Urinary bladder (tissue), 4 donors: ENCODE measurements at places on chromosomes 13 and 19. TPM values are rescaled to one million over a fixed set of nuclear protein-coding genes. Genes with fewer than 3 reads are reported as not detected.
A peak's percentile ranks its signal among the peaks of the same experiment; 100 is the strongest.

GRCh38 chr19:35060160-35060855, 18.8 kb downstream of the HPN start:
- DNase-seq = no peak

GRCh38 chr13:97499181-97499580, 65.2 kb downstream of the RAP2A start:
- no peak for DNase-seq

Gene CCDC194
- polyA plus RNA-seq = not detected

DNA sequence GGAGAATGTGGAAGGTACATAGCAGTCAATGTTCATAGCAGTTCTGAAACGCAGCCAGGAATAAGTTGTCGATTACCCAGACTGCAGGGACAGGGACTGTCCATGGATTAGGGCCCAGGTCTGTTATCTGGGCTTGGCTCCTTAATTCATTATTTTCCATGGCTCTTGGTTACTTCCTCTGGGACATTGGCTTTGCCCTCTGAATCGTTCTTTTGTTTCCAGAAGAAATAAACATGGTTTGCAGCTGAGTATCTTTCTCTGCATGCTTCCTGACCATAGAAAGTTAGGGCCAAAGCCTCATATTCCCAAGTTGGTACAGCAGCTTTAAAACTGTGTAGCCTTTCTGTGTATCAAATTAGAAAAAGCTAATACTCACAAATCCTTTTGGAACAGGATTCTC, 121.7 kb upstream of the MAB21L1 start:
- DNase-seq = no peak

Gene TBC1D17
- polyA plus RNA-seq = 74.6 TPM

DNA sequence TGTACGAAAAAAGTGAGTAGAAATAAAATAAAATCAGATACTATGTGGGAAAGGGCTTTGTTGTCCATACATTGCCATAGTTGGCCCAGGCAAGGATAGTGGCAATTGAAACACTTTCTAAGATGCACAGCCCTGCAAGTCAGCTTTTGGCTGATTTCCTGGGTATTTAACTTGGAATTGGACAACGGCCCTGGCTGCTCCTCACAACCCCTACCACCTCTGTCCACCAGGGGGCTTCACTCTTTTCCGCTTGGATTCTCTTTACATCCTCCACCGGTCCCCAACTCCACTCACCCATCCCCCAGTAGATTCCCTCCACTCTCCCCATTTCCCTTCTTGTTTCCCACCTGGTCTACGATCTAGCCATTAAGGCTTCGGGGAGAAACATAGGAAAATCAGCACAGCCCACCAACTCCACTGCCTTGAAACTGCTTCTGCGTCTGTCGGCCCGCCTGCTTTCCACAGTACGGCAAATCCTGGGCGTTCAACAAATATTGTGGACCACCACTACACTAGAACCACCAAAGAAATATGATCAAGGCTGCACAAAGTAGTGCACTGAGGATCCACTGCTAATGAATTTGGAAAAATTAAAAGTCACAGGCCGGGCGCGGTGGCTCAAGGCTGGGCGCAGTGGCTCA, 48.6 kb upstream of the GTF3A start:
- DNase-seq = peak; percentile 28

- no peak for DNase-seq
Measured at GRCh38 chr13:26811581-26811980, 51.0 kb upstream of the GPR12 start.

Gene PLK5
- 2.3 TPM for polyA plus RNA-seq

Gene MVB12A
- 66.4 TPM for polyA plus RNA-seq

DNA sequence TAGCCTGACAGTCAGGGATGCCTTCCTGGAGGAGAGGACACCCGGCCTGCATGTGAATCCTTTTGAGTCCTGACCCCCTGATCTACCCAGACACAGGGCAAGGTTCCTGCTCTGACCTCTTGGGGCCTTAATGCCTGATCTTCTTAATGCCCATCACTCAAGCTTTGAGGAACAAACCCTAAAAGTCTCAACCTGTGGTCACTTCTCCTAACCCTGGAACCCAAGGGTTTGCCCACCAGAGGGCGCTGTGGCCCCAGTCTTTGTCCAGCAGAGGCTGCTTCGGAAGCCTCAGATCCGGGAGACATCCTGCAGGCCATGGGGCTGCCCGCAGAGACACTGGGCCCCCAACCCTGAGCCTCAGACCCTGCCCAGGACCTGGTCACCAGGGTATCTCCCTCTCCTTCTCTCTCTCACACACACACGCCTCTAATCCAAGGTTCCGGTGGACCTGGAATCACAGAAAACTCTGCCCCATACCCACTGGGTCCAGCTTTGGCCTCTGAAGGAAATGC, 9.8 kb upstream of the DPF1 start:
- DNase-seq = no peak

- DNase-seq = no peak
Measured at GRCh38 chr13:64688893-64689677, 2541.1 kb downstream of the PCDH9 start.

DNA sequence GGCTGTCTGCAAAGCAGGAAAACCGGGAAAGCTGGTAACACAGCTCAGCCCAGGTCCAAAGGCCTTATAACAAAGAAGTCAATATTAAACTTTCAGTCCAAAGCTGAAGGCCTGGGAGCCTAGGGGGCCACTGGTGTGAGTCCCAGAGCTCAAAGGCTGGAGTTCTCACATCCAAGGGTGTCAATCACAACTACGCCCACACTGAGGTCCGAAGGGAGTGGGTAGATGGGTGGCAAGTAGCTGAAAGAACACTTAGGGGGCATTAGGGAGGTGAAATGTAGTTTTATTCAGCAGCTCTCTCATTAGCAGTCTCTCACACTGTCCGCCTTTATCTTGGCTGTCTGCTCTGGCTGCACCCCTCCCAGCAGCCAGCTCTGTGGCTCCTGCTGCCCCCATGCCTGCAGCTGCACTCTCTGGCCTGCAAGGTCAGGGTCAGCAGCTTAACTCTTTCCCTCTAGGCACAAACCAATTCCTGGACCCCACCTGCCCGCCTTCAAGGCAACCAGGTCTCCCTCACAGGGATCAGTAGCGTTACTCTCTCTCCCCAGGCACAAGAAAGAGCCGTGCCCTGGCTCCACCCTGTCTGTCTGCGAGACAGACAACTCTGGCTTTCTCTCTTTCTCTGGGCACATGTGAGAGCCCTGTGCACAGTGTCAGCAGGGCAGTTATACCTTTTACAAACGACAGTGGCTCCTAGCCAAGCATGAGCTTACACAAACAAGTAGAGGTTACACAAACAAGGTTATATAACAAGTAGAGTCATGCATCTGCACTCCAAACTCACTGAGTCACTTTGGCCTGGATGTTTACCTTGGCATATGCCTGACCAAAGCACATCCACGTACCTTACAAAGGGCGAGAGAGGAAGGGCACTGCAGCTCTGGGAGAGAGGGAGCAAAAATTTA, 249.4 kb upstream of the PCDH20 start:
- no peak for DNase-seq

Gene ADGRE3
- not detected for polyA plus RNA-seq

DNA sequence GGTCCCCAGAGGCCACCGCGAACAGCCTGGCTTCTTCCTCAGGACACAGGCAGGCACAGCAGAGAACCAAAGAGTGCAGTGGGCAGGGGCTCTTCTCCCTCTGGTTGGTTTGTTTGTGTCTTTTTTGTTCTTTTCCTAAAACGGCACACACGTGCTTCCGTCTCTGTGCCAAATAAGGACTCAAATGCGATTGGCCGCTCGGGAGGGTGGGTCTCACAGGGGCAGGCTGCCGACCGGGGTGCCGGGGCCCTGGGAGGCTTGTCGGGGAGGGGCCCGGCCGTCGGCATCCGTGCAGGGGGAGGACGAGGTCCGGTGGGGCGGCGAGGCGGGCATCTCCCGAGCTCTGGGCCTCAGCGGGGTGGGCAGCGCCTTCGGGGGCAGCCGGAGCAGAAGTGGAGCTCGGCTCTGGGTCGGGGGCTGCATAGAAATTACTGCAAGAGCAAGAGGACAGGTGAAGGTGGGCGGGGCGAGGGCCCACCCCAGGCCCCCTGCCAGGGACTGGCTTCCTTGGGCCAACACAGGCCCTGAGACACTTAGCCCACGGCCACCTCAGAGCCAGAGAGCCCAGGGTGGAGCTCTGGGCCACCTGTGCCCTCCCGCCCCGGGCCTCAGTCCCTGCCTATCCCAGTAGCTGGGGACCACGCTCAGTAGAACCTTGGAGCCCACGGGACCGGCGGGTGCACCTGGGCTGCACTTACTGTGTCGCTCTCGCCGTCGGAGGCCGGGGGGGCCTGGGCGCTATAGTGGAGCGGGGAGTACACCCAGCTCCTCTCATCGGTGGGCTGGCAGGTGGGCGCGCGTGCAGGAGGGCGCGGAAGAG, 6.4 kb upstream of the CACTIN start:
- no peak for DNase-seq

DNA sequence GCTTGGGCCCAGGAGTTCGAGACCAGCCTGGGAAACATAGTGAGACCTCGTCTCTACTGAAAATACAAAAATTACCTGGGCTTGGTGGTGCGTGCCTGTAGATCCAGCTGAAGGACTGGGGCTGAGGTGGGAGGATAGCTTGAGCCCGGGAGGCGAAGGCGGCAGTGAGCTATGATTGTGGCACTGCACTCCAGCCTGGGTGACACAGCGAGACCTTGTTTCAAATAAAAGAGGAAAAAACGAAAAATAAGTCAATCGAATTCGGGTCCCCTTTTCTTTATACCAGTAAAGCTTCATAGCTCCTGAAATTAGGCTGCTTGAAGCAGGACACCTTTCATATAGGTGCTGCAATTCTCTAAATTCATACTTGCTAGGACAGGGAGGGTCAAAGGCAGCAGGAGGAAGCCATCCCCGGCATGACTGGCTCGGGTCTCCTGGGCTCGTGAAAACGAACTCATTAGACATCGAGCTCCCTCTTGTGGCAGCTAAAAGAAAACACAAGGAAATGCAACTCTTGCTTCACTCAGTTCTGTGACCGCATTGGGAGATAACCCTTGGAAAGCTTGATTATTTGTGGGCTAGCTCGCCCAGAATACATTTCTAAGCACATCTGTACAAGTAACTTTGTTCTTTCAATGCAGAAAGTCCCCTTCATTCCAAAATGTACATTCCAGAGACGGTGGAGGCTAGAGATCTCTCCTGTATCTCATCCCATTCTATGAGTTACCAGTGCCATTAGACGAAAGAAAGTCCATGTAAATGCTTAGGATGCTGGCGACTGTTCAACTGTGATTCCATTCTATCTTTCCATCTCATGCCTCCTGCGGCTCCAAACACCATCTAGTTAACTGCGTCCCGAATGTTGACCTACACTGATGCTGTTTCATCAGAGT, 16.8 kb downstream of the FPR2 start:
- peak; percentile 59 for DNase-seq

- DNase-seq = no peak
Measured at GRCh38 chr13:40187324-40187795, 479.1 kb downstream of the FOXO1 start.

Gene VSTM2B
- not detected for polyA plus RNA-seq

DNA sequence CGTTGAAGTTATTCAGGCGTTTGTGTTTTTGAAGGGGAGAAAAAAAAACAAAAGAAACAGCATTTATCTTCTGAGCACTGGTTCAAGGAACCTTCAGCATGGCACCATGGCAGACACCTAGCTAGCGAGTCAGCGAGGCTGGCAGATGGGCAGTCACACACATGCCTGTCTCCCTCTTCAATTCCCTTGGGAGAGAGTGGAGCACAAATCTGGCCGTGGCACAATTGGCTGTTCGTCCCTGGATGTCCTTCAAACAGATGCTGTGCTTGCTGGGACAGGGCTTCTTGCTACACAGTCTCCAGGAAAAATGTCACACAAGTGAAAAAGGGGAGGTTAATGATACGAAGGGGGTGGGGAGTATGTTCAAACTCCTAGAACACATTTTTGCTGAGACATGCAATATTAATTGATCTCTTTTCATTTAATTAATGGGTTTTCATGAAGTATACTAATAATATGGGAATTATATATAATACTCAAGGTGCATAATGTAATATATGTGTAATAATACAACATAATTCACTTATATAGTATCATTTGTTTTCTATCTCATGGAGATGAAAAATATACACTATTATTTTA, 1674.5 kb upstream of the SLC10A2 start:
- DNase-seq = no peak

DNA sequence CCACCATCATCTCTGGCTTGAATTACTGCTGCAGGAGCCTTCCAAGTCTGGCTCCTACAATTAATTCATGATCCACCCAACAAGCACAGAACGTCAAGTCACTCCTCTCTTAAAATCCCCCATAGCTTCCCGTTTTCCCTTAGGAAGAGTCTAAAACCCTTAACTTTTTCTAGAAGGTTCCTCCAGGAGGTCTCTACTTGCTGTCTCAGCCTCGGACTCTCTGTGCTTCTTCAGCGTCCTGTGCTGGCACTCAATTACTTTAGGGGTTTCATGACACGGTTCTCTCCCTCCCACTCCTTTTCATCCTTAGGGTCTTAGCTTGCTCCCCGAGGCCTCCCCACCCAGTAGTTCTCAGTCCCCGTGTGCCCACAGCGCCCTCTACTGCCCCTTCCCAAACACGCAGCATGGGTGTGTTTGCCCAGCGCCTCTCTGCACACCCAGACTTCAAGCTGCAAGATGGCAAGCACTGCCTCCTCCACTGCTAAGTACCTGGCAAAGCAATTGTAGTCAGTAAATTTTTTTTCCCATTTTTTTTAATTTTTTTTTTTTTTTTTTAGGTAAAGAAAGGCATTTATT, 25.8 kb upstream of the MAP3K10 start:
- no peak for DNase-seq

DNA sequence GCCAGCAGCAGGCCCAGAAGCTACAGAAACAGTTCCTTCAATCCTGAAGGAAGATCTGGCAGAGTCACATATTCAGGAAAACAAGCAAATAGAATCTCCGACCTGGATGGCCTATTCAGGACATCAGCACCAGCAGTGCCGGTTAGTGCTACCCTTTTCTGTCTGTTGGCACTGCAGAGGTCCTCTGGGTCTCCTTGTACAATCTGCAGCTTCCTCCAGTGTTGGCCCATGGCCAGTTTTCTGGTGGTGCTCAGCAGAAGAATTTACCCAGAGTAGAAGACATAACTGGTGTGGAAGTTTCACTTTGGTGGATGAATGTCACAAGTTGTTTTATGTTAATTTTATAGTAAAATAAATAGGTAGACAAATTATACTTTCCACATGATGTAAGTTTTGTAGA, 498.1 kb downstream of the COG6 start:
- DNase-seq = no peak

- no peak for DNase-seq
Measured at GRCh38 chr13:99288089-99288488, 19.1 kb downstream of the GPR183 start.

DNA sequence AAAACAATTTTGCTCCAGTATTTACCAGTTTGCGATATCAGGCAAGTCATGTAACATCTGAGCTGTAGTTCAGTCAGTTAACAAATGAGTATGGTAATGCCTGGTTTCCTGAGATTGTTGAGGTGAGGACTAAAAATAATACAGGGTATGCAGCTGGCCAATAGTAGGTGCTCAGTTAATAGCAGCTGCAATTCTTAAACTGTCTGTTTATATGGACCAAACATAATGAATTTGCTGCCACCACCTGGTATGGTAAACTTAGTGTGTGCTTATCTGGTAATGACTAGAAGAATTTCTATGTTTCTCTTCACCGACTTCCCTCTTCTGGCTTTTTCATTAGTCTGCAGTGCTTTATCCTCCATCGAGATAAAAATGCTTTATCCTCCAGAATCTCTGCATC, 9.1 kb downstream of the ZMYM2 start:
- no peak for DNase-seq

- no peak for DNase-seq
Measured at GRCh38 chr19:41309180-41310032, 566 bp upstream of the CCDC97 start.
